Hypothalamus (tissue), 51 donors: ENCODE measurements at places on chromosomes 3 and 15.

GRCh38 chr3:53089511-53089910 lies 40.7 kb downstream of the RFT1 start:
- peak; percentile 32 for DNase-seq

GRCh38 chr3:187957165-187957581 lies 196.8 kb upstream of the LPP start:
- DNase-seq: no peak

- no peak for DNase-seq
These were observed 5.9 kb downstream of the PBRM1 start for GRCh38 chr3:52679811-52680210.

DNA sequence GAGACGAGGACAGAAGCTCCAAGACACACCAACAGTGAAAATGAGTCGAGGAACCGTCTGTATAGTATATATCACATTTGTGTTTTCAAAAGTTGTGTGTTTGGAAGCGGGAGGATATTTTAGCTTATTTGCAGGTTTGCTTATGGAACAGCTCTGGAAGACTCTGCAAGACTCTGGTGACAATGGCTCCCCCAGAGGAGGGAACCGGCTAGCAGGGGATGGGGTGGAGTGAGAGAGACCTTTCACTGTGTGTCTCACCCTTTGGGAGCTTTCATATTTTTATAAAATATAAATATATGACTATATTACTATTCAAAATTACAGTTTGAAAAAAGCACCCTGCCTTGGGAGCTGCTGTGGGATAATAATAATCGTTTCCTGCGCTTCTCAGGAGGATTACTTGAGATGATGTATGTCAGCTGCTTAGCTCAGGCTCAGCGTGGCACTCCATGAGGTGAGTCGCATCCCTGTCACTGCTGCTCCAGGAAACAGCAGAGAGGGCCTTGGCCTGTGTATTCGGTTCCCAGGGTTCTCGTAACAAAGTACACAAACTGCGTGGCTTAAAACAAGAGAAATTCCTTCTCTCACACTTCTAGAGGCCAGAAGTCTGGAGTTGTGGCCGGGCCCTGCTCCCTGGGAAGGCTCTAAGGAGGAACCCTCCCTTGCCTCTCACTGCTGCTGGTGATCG lies 183.9 kb downstream of the FAM43A start:
- no peak for DNase-seq

- DNase-seq: no peak
These were observed 9.0 kb upstream of the C3orf85 start for GRCh38 chr3:109127553-109127952.
